Suprapubic skin (tissue), 4 donors: ENCODE measurements at places on chromosomes 16 and 17. TPM values are rescaled to one million over a fixed set of nuclear protein-coding genes. Genes with fewer than 3 reads are reported as not detected.

TNS4 gene
- total RNA-seq, result 985 TPM

ABCA10 gene
- total RNA-seq, result 19.1 TPM

KRTAP3-1 gene
- total RNA-seq, result 15.5 TPM

ASPA gene
- 1.5 TPM for total RNA-seq

NPW gene
- total RNA-seq, result 0.65 TPM

TEX14 gene
- 0.34 TPM for total RNA-seq

C17orf107 gene
- 9.8 TPM for total RNA-seq

CCL15 gene
- total RNA-seq, result not detected

KDM6B gene
- total RNA-seq, result 27.1 TPM
